ENCODE measurements at places on chromosomes 2 and 18.

GRCh38 chr2:237700512-237701032 lies 73.2 kb downstream of the LRRFIP1 start:
- peak; percentile 91 for DNase-seq

DNA sequence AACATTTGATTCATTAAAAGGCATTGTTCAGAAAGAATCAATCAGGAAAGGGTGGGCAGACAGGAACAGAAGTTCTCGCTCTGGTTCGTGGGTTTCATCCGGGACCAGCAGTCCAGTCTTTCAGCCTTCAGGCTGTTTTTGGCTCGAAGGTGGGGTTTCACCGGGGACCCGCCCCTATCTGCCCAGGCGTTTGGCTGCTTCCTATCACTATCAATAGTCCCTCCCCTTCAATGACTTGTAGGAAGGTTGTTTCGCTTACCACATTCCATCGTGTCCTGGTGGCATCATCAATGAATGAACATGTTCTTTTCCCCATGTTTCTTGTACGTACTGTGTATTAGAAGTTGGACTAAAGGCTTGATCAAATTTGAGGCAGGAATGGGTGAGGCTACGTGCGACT lies 130.3 kb downstream of the NEDD4L start:
- no peak for DNase-seq

DNA sequence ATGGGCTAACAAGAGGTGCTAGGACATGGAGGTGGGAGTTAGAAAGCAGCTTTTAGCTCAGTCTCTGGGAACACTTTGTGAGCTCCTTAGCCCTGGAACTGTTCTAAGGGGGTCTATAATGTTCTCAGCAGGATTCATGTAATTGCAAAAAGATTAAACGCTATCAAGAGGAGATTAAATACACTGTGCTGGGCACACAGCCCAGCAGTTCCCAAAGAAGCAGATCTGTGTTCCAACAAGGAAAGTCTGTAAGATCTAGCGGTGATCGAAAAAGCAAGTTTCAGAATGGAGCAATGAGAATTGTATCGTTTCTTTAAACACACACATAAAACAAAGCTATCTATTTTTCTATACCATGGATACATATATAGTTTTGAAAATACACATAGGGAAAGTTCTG lies 2.4 kb upstream of the ARID5A start:
- no peak for DNase-seq

DNA sequence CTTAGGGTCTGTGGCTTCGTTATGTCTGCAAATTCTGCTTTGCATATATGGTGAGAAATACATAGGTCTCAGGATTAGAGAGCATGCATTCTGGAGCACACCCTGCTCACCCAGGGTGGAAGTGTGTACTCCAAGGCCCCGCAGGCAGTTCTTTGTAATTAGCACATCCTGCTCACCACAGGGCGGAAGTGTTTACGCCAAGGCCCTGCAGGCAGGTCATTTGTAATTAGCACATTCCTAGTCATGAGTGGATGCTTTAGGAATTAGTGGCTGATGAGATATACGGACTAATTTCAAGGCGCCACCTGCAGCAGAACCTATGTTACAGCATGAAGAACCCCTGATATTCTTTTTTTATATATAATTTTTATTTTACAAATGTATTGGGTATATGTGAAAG lies 4.2 kb downstream of the ALLC start:
- no peak for DNase-seq

DNA sequence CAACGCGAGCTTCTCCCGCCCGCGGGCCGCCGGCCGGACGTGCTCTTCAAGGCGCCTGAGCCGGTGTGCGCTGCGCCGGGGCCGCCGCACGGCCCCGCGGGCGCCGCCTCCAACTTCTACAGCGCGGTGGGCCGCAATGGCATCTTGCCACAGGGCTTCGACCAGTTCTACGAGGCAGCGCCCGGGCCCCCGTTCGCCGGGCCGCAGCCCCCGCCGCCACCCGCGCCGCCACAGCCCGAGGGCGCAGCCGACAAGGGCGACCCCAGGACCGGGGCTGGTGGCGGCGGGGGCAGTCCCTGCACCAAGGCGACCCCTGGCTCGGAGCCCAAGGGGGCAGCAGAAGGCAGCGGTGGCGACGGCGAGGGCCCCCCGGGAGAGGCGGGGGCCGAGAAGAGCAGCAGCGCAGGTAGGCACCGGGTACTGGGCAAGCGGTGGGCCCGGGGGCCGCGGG lies 676 bp downstream of the HOXD11 start:
- DNase-seq, result no peak

- no peak for DNase-seq
Observed at GRCh38 chr2:96760986-96761832, 507 bp downstream of the CNNM4 start.

DNA sequence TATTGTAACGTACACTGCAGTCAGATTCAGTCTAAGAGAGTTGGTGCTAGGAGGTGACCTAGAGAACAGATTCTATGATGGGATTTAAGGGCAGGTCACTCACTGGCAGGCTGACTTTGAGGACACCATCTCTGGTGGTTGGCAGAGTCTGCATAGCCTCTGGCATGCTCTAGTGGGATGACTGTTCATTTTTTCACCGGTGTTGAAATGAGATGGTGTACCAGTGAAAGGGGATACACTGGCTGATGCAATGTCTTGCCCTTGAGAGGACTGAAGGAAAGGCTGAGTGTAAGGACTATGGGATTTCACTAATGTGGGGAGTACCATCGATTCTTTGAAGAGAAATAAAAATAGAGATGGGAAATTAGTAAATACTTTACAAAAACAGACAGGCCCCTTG lies 186.9 kb upstream of the PIEZO2 start:
- no peak for DNase-seq

GRCh38 chr2:128472789-128473174 lies 154.1 kb upstream of the HS6ST1 start:
- peak; percentile 35 for DNase-seq

DNA sequence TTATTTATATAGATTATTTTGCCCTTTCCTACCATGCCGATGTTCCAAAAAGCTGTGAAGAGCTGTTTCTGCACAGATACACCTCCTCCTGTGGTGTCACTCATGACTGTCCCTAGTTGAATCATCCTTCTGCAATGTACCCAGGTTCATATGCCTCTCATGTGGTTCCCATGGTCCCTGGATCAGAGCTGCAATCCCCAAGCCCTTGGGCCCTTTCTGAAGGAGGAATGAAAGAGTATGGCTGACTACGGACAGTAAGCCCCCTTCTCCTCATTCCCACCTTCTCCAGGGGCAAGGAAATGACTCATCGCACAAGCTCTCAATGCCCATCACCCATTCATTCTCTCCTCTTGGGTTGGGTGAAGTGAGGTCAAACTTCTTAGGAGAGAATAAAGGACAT lies 63.9 kb upstream of the ACVR1 start:
- no peak for DNase-seq

- no peak for DNase-seq
Observed at GRCh38 chr2:113025737-113026136, 20.5 kb downstream of the IL36A start.

DNA sequence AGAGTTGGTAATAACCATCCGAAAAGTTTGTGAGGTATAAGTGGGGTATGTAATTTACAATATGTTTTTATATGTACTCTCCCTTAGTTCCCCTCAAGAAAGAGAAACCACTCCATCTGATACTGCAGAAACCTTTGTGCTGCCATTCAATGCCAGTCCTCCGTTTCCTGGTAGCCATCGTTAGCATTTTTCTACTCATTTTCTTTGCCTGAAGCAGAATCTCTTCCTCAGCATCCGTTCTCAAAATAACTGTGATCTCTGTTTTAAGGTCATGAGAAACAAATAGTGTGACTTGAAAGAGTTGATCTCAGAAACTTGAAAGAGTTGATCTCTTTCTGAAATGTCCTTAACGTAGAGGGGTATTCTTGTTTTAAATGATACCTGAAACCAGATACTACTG lies 996 bp downstream of the PTCD3 start:
- no peak for DNase-seq

GRCh38 chr2:45330637-45331409 lies 280.2 kb downstream of the SRBD1 start:
- peak; percentile 37 for DNase-seq

GRCh38 chr2:74292751-74293150 lies 50.5 kb downstream of the SLC4A5 start:
- DNase-seq, result peak; percentile 24

DNA sequence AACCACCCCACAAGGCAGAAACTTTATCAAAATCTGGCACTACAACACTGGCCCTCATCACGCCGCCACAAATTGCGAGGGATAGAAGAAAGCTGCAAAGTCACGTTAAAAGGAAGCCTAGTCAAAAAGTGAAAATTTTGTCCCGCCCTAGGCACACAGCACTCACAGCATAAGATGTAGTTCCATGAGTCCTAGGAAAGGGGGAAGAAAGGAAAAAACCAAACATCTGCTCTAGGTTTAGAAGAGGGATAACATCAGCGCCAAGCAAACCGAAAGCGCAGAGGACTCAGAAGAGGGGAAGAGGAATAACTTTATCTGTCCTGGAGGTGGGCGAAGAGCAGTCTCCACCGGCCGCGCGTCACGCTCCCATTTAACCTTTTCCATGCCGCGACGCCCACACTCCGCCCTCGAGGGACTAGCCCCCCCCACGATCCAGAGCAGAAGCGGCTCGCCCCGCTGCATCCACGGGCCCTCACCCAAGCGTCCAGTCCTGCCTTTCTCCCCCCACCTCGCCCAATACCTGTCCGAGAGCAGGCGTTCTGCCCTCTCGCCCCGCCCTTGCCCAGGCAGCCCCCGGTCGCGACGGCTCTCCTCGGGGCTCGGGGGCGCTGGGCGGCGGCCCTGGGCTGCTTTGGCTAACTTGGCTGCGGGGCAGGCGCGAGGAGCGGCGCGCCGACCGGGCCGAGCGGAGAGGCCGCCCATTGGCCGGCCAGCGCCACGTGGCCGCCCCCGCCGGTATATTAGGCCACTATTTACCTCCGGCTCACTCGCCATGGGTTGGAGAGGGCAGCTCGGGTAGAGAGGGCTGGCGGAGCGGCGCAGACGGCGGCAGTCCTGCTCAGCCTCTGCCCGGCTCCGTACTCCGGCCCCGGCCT lies at the start of gene HOXD1:
HOXD1 (plus strand) TSS at position 770 of the 875 bp plus-strand sequence. CDS start 134 bp downstream, outside the sequence.
- no peak for DNase-seq

DNA sequence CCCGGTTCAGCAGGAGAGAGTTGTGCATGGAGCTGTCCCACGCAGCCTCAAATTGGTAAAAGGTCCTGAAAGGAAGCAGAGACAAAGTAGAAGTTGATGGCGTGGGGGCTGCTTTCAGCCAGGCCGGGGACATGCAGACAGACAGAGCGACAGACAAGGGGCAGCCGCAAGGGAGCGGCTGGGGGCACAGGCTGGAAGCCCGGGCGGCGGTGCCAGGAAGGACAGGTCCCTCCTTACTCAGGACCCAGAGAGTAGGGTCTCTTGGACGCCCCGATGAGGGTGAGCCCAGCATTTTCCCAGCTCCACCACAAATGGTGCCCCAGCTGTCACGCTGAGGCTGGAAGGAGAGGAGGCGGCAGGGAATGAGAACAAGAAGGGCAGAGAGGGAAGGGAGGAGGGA lies 35.2 kb downstream of the AQP12A start:
- no peak for DNase-seq

DNA sequence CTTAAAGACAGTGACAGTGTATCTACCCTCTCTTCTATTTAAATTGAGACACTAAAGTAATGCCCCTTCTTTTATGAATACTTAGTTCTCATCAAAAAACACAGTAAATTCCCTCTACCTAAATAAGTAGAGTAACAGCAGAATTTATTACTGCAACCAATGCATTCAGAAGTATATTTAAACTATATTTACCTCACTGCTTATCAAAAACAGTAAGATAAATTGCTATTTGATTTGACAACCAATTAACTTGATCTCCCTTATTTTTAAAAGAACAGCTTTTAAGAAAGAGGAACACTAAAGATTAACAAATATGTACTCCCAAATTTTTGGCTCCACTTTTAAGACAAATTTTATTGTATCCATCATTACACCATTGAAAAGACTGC lies 4.8 kb downstream of the SATB2 start:
- DNase-seq, result no peak

DNA sequence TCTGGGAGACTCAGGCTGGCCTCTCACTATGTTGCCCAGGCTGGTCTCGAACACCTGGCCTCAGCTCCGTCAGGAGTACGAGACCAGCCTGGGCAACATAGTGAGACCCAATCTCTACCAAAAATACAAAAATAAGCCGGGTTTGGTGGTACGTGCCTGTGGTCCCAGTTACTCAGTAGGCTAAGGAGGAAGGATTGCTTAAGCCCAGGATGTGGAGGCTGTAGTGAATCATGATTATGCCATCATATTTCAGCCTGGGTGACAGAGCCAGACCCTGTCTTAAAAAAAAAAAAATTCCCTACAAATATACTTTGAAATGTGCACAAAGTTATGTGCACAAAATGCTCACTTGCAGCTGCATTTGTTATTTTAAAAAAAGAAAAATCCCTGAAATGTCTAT lies 26.3 kb upstream of the AGAP1 start:
- DNase-seq, result peak; percentile 76
